Progenitor cell of endocrine pancreas (in vitro differentiated cells): ENCODE measurements at places on chromosomes 2 and 18.
A peak's percentile ranks its signal among the peaks of the same experiment; 100 is the strongest.

DNA sequence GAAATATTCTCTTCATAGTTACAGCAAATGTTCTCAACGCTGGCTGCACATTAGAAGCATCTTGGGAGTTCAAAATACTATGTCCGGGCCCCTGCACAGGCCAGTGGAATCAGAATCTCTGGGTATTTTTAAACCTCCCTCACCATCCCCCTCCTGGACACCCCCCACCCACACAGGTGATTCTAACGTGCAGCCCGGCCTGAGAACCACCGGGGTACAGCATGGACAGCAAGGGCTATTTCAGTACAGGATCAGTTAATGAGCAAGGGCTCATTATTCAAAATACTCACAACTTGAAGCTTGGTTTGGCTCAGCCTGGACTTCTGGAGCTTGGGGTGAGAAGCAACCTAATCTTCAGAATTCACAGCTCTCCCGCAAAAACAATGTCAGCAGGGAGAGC, 31.4 kb downstream of the INO80C start:
- peaks cover 8% of the 10 kb centered on the region for H3K4me1 ChIP-seq
- DNase-seq = no peak
- peaks cover 8% of the 10 kb centered on the region for H3K36me3 ChIP-seq

DNA sequence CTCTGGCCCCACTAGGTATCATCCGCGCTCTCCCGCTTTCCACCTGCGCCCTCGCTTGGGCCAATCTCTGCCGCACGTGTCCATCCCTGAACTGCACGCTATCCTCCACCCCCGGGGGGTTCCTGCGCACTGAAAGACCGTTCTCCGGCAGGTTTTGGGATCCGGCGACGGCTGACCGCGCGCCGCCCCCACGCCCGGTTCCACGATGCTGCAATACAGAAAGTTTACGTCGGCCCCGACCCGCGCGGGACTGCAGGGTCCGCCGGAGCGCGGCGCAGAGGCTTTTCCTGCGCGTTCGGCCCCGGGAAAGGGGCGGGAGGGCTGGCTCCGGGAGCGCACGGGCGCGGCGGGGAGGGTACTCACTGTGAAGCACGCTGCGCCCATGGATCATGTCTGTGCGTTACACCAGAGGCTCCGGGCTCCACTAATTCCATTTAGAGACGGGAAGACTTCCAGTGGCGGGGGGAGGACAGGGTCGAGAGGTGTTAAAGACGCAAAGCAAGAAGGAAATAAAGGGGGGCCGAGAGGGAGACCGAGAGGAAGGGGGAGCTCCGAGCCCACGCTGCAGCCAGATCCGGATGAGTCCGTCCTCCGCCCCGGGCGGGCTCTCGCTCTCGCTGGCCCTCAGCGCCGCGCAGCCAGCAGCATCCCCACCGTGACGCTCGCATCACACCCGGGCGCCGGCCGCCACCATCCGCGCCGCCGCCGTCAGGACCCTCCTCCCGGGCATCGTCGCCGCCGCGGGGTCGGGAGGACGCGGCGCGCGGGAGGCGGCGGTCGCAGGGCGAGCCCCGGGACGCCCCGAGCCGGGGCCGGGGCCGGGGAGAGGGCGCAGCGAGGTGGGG, 664 bp downstream of the NETO1 start:
- H3K27ac ChIP-seq = peak overlapping the region; percentile 0
- peak overlapping the region; percentile 85 for H3K4me3 ChIP-seq
- DNase-seq = peak; percentile 42
- peaks cover 19% of the 10 kb centered on the region for H3K4me1 ChIP-seq

DNA sequence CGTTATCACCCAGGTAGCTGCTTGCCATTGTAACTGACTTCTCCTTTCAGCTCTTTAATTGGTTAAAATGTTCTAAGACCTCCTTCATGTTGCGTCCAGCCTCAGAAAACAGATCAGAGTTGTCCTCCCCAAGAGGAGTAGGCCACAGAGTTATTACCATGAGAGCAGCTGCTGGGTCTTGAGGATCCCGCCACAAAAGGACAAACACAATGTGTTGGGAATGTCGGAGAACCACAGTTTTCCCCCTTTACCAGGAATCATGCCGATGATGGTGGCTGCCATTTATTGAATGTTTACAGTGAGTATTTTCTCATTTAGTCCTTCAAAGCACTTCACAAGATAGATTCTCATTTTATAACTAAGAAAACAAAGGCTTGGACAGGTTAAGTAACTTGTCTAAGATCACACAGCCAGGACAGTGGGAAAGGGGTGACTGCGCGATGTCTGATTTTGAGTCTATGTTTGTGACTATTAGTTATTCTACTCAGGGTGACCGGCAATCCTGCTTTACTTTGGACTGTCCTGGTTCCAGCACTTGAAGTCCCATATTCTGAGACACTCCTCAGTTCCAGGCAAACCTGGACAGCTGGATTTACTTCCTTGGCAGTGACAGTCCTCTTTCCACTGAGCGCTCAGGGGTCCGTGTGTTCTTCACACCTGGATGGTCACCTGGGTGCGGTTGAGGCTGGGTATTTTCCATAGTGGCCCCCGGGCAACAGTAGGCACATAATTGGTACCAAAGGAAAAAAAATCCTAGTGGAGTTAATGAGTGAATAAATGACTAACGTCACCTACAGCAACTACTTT, 93.6 kb downstream of the LIPG start:
- no peak for DNase-seq
- H3K36me3 ChIP-seq = no peaks in the 10 kb centered on the region
- H3K27me3 ChIP-seq = peaks cover 8% of the 10 kb centered on the region
- no peak overlapping the region for H3K27ac ChIP-seq
- peaks cover 7% of the 10 kb centered on the region for H3K4me1 ChIP-seq

DNA sequence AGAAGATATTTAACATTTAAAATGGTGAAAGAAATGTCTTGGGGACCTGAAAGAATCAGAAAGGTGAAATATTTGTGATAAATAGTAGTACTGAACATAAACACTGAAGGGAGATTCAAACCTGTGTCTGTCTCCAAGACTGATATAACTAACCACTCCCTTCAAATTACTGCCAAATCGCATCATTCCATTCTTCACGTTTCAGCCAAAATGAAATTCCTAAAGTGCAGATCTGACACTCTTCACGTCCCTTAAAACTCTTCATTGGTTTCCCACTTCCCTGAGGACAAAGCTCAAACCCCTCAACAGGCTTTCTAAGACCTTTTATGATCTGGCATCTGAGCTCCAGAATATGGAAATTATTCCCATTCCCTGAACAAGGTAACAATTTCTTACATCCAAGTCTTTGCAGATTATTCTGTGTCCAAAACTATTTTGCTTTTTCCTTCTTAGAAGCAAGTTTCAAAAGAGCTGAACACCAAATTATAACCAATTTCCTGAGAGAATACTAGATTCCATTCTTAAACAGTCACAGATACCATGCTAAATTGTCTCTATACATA, 18.9 kb downstream of the SLC8A1 start:
- H3K27ac ChIP-seq = no peak overlapping the region
- no peak for DNase-seq
- no peaks in the 10 kb centered on the region for H3K36me3 ChIP-seq

DNA sequence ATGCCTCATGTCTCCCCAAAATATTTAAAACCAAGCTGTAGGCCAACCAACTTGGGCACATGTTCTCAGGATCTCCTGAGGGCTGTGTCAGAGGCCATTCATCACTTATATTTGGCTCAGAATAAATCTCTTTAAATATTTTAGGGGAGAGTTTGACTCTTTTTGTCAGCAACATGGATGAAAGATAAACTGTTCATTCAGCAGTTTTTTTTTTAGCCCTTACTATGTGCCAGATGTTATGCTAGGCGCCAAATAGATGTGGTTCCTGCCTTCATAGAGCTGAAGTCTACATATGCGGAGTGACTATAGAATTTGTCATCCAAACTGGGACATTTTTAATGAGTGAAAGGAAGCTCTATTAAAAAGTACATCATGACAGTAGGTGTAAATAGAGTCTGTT, 42.5 kb upstream of the TWSG1 start:
- no peak overlapping the region for H3K4me3 ChIP-seq
- H3K36me3 ChIP-seq = peaks cover 5% of the 10 kb centered on the region
- no peaks in the 10 kb centered on the region for H3K4me1 ChIP-seq
- no peak for DNase-seq

DNA sequence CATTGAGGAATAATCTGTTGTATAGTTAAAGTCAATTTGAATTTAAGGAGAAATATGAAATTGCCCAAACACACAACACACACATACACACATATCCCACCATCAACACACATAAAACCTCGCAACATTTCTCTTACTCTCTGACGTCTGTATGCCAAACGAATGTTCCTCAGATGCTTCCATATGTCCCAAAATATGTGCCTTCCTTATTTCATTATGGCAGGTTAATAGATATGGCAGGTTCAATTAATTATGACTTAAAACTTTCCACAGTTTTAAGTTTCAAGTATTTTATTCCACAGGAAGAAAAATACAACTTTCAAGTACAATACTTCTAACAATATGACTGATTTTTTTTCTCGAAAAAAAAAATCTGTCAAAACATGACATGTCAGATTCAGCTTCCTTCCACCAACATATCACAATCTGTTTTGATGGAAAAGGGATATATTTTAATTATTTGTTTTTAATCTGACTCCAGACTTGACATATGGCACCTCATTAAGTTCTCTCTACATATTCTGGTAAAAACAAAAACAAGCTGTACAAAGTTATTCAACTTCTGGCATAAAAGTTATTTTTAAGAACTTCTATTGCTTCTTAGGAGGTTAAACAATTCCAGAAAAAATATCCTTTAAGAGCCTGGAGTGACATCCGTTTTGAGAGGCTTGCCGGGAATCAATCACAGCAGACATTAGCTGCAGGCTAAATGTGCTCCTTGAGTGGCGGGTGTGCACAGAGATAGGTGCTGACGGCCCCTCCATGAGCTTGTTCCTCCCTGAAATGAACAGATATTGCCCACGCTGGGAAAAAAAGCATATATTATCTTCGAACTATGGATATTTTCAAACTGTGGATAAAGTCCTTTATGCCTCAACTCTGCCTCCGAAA, 812.7 kb downstream of the DCDC2C start:
- H3K4me1 ChIP-seq = no peaks in the 10 kb centered on the region
- H3K27ac ChIP-seq = no peak overlapping the region
- no peaks in the 10 kb centered on the region for H3K36me3 ChIP-seq
- no peak overlapping the region for H3K4me3 ChIP-seq

- no peaks in the 10 kb centered on the region for H3K36me3 ChIP-seq
- H3K4me1 ChIP-seq = no peaks in the 10 kb centered on the region
- no peaks in the 10 kb centered on the region for H3K27me3 ChIP-seq
- no peak overlapping the region for H3K4me3 ChIP-seq
- DNase-seq = no peak
- H3K27ac ChIP-seq = no peak overlapping the region
Observed at GRCh38 chr2:151098841-151099240, 162.8 kb downstream of the RBM43 start.

- H3K27ac ChIP-seq = no peak overlapping the region
- H3K4me3 ChIP-seq = no peak overlapping the region
- no peaks in the 10 kb centered on the region for H3K36me3 ChIP-seq
- peaks cover 3% of the 10 kb centered on the region for H3K4me1 ChIP-seq
- H3K27me3 ChIP-seq = peaks cover 22% of the 10 kb centered on the region
Observed at GRCh38 chr2:45698554-45698953, 47.1 kb downstream of the PRKCE start.

DNA sequence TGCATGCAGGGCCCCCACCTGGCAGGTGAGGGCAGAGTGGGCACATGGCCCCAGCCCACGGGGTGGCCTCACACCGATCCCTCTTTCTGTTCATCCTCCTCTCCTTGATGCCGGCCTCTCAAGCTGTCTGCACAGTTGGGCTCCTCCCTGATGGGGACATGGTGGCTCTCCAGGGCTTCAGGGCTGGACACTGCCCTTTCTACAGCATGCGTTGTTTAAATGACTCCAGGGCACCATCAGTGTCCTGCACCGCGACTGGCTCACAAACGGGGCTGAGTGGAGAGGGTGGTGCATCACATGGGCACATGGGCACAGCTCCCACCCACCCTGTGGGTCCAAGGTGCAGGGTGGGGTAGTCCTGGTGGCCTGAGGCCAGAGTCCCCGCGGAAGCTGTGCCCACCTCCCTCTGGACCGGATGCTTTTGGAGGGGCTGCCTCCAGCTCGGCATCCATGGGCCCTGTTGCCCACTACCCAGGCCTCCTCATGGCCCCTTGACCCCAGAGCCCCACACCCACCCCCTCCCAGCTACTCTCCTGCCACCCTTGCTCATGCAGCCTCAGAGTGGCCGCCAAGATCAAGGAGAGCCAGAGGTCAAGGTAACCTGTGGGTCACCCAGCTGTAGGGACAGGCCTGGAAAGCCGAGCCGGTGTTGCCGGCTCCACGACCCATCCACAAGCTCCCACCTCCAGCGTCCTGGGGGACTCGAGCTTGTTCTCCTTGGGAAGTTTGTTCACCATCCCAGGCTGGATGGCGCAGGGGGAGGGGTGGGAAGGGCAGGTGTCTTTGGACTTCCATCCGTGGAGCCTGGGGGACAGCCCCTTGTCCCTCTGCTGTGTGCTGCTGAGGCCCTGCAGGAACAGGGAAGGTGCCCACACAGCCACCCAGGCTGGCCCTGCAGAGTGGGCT, 12.3 kb upstream of the SNED1 start:
- no peaks in the 10 kb centered on the region for H3K4me1 ChIP-seq
- DNase-seq = no peak
- H3K27me3 ChIP-seq = peaks cover 25% of the 10 kb centered on the region
- no peaks in the 10 kb centered on the region for H3K36me3 ChIP-seq

DNA sequence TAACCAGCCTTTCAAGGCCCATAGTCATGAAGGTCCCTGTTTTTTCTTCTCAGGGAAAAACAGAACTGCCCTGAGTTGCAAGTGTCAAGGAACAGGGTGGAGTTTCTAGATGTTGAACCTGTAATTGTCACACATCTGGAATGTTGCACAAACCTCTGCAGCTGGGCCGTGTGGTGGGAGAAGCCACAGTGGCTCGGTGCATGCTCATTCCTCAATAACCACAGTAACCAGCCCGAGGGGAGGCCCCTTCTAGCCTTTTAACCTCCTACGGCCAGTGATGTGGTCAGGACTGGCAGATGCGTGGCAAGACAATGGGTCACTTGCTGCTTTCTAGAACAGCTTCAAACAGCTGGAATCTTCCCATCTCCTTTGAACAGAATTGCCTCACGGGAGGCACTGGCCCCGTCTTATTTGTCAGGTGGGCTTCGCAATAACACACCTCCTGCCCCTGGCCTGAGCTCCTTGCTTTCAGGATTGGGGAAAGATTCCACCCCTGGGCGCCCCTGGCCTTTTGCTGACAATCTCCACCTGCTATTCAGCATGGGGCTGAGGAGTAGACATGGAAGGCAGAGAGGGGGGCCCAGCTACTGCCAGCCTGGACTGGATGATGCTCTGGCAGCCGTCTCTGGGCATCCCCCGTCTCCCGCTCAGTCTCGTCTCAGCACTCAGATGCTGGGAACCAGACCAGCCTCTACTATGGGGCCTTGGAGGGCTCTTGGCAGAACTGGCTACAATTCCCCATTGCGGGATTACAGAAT, 102.9 kb downstream of the KLHL29 start:
- H3K27me3 ChIP-seq = peaks cover 28% of the 10 kb centered on the region
- H3K4me3 ChIP-seq = no peak overlapping the region
- no peak for DNase-seq
- H3K36me3 ChIP-seq = no peaks in the 10 kb centered on the region
- peaks cover 9% of the 10 kb centered on the region for H3K4me1 ChIP-seq
